ENCODE measurements at places on chromosomes 12 and 14.

DNA sequence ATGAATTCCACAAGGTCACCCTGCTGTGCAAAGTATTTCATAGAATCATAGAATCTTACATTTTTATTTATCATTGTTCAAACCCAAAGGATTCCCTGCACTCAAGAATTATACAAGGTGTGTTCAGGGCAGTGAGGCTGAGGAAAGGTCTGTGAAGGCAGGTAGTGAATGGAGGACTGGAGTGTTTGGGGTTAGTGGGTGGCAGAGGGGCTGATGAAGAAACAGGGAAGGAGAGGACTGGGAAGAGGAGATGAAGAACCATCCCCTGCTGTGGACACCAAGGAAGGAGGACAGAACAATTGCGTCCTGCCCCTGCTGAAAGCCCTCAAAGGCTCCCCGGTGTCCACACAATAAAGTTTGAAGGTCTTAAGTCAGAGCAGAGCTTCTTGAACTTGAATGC lies 10.8 kb upstream of the BCDIN3D start:
- no peak for DNase-seq

- no peak for DNase-seq
Measured at GRCh38 chr12:14635776-14636175, 60.6 kb downstream of the GUCY2C start.

DNA sequence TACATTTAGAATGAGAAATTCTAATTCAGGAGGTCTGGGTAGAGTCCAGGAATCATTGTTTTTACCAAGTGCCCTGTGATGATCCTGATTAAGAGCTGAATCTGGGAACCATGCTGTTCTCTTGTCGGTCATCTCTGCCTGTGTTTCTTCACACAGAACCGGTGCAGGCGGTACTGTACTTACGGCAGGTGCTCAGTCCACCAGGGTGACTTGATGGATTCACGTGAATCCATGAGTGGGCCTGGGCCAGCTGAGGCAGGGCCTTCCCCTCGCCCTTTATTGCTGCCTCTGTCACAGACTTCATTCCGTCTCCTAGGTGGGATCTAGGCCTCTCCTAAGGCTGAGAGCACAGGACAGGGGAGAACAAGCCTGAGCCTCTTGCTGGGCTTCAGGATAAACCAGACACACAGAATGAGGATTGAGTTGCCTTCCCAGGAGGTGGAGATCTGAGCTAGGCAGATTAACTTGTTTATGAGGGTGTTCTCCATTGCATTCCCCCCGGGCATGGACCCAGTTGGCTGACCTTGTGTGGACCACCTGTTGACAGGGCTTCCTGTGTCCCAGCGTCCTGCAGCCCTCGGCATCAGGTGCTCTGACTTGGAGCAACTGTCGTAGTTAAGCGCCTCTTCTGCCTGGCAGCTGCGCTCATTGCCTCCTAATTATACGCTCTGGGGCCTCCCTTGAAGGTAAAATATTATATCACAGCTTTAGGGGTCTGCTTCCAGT lies 42.1 kb downstream of the B4GALNT3 start:
- DNase-seq, result no peak

GRCh38 chr14:58128416-58128815 lies 23.6 kb downstream of the ARMH4 start:
- DNase-seq, result no peak

GRCh38 chr14:24976602-24977001 lies 73.3 kb downstream of the STXBP6 start:
- DNase-seq, result no peak

DNA sequence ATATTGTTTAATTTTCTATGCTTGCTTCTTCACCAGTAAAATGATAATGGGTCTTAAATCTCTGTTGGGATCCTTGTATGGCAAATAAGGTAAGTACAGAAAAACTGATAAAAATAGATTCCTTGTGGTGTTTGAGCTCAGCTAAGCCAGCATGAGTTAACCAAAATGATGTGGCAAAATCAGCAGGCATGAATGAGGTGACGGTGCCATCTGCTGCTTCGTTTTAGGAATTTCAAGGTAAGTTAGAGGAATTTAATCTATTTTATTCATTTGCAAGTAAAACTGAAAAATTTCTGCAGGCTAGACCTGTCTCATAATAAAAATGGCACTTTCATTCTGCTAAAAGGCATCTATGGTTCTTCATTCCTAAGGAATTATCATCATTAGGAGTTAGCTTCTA lies 10.0 kb upstream of the CLEC7A start:
- DNase-seq, result peak; percentile 69

GRCh38 chr14:75783184-75783583 lies 122.1 kb downstream of the TTLL5 start:
- DNase-seq, result no peak

DNA sequence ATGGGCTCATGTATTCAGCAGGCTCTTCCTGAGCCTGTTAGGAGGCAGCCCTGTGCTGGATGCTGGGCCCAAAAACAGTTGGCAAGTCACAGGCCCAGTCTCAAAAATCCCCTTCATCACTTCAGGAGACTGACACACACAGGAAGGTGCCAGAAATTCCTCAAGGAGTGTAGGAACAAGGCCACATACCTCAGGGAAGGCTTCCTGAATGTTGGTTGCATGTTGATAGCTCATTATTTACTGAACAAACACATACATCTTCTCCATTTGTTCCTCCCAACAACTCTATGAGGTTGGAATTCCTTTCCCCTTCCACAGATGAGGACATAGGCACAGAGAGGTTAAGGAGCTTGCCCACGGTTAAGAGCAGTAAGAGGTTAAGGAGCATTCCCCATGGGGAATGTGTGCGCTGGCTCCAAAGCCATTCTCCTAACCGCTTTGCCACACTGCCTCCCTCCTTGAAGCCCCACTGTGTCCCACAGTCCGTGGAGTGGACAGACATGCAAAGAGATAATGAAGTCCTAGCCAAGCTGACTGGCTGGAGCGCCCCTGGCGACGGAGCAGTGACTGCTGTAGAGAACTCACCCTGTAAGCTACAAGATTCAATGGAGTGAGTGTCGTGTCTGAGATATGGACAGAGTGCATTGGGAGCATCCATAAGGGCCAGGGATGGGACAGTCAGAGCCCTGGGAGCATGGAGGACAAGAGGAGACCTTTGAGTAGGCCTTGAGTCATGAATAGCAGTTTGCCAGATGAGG lies 3.3 kb downstream of the HHIPL1 start:
- no peak for DNase-seq

DNA sequence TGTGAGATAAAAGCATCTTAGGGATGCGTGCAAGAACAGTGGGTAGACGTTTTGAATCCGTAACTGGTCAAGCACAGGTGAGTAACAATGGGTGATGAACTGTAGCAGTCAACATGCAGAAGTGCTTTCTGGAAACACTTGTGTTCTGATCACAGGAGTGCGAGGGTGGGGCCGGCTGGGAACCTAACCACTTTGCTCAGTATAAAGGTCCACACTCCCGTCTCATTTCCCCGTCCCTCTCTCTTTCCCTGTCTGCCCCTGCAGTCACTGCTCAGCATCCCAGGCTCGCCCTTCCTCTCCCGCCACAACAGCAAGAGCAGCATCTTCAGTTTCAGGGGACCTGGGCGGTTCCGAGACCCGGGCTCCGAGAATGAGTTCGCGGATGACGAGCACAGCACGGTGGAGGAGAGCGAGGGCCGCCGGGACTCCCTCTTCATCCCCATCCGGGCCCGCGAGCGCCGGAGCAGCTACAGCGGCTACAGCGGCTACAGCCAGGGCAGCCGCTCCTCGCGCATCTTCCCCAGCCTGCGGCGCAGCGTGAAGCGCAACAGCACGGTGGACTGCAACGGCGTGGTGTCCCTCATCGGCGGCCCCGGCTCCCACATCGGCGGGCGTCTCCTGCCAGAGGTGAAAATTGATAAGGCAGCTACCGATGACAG lies 127.1 kb downstream of the FIGNL2 start:
- DNase-seq, result peak; percentile 90

DNA sequence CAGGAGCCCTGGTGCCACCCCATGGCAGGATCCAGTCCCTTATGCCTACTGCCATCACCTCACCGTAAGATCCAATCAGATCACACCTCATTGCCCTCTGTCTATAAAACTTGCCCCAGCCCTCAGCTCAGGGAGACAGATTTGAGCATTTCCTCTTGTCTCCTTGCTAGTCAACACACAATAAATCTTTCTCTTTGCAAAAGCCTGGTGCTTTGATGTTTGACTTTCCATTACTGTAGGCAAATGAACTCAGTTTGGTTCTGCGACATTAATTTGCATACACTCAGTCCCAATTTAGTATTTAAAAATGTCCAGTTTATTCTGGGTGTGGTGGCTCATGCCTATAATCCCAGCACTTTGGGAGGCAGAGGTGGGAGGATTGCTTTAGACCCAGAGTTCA lies 188.4 kb downstream of the AEBP2 start:
- no peak for DNase-seq

GRCh38 chr12:23771240-23771949 lies 178.1 kb downstream of the SOX5 start:
- DNase-seq, result no peak

- no peak for DNase-seq
Measured at GRCh38 chr12:110037315-110037714, 11.0 kb downstream of the C12orf76 start.

GRCh38 chr12:79183003-79183402 lies 318.4 kb downstream of the SYT1 start:
- DNase-seq, result no peak

DNA sequence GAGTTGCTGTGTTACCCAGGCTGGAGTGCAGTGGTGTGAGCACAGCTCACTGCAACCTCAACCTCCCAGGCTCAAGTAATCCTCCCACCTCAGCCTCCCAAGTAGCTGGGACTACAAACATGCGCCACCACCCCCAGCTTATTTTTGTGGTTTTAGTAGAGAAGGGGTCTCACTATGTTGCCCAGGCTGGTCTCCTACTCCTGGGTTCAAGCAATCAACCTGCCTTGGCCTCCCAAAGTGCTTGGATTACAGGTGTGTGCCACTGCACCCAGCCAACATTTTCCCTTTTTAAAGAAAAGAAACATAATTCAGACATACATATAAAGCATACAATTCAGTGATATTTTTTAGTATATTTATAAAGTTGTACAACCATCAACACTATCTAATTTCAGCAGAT lies 44.4 kb downstream of the RESF1 start:
- no peak for DNase-seq

DNA sequence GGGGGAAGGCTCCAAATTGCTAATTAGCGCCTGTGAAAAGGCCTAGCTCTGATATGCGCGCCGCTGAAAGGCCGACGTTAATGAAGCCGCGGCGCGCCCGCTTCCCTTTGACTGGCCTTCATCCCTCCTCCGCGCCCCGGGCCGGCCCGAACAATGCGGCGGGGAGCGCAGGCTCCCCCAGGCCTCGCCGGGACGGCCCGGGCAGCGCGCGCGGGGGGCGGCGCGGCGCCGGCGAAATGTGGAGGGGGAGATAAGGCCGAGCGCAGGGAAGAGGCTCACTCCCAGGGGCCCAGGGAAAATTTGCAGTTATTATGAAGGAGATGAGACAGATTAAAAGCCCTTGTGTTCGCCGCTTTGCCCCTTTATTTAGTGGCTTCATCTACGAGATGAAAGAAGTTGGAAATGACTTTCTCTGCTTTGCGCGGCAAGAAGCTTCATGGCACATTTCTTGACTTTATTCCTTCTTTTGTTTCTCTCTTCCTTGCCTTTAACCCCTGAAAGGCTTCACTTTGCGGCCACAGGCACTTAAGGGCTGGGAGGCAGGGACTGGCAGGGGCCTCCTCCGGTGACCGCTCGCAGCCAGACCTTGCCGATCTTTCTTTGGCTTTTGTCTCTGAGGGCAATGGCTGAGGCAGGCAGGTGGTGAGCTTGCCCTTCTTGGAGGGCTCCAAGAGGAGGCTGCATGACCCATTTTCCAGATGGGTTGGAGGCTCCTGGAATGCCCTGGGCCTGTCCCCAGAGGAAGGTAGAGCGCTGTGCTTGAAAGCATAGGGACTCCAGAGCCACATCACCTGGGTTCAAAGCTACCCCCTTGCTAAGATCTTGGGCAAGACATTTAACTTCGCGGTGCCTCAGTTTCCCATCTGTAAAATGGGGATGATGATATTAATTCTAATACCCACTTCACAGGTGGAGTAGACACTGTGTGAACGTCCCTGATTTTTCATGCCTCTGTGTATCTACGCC lies 12.7 kb upstream of the GPATCH2L start:
- DNase-seq, result peak; percentile 82

DNA sequence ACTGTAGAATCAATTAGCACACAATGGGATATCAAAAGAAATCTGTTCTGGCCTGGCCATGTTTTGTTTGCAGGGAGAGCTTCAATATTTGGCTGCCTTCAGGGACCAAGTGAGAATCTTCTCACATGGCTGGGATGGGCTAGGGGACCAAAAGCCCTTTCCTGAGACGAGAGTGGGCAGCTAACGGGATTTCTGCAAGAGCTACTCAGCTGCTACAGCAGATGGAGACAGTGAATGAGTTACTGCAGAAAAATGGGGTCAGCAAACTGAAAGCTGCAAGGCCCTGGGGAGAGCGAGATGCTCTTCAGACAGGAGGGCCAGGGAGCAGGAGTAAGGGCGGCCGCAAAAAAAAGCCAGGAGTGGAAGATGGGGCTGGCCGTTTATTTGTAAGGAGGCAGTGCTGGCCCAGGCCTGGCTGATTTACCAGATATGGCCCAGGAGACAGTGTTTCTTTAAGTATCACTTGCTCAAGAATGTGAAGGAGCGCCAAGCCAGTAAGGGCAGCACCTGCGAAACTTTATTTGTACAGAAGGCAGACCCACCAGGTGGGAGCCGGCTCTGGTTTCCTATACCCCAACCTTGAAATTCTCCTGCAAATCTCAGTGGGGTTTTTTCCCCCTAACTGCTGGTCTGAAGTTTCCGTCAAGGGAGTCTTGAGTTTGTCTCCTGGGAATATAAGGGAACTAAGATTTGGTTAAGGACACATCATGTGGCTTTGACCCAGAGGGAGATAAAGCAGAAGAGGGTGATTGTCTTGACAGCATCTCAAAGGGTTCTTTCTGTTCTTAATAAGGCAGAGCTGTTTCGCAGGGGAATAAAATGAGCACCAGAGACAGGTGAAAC lies 57.8 kb downstream of the SSH1 start:
- no peak for DNase-seq

DNA sequence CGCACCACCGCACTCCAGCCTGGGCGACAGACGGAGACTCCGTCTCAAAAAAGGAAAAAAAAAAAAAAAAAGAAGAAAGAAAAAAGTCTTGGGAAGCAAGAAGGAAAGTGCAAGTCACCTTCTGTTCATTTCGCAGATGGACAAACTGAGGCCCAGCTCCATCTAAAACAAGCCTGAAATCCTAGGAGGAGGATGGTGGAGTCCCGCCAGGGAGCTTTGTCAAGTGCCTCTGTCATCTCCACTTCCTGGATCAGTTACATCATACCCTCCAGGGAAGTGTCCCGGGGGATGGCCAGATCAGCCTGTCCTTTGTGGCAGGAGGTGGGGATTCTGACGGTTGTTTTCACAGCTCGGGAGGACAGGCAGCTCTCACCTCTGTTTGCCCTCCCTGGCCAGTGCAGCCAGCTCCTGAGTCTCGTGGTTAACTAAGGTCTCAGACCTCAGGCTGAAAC lies 8.7 kb upstream of the SDSL start:
- DNase-seq, result no peak

- DNase-seq, result no peak
Measured at GRCh38 chr12:93593843-93594242, 21.4 kb downstream of the SOCS2 start.

- DNase-seq, result no peak
Measured at GRCh38 chr14:68460541-68460940, 332.3 kb downstream of the ZFP36L1 start.
